ENCODE measurements at places on chromosomes 13 and 19.
A peak's percentile ranks its signal among the peaks of the same experiment; 100 is the strongest.

DNA sequence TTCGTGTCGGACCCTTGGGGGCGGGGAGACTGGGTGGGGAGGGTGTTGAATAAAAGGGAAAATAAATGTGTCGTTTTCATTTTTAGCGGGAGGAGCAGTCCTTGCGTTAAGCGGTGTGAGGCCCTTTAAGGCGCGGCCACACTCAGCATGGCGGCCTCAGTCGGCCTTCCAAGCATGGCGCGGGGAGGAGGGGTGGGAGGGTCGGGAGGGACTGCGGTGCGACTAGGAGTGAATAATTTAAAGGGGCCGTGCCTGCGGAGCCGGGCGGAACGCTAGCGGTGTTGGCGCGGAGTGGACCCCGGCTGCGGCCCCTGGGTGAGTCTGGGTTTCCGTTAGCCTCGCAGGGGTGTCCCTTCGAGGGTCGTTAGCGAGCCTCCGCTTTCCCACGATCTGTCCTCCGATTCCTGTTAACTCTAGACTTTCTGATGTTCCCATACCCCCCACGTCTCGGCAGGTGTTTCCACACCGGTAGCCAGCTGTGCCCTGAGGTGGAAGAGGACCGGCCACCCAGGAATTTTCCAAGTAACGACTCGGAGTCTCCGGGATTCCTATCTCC, 1.5 kb upstream of the PNPLA6 start:
- DNase-seq, result peak; percentile 62

DNA sequence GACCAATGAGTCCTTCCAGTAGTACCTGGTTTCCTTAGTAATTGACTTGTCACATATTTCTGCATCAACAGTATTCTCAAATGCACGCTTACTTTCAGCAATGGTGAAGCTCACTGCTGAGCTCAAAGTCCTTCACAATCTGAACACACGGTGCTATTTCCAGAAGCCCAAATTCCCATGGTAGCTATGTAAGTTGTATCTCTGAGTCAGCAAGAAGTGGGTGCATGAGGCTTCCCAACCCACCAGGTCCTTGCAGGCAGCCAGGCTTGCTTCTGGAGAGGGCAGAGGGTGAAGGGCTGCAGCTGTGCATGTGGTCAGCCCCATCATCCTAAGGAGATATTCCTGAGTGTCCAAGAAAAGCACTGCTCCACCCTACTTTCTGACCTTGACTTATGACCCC, 25.7 kb downstream of the COL4A2 start:
- DNase-seq, result no peak

GRCh38 chr13:21932996-21933395, 262.1 kb downstream of the FGF9 start:
- DNase-seq, result no peak

GRCh38 chr13:79631051-79631659, 150.2 kb downstream of the NDFIP2 start:
- DNase-seq, result peak; percentile 67

DNA sequence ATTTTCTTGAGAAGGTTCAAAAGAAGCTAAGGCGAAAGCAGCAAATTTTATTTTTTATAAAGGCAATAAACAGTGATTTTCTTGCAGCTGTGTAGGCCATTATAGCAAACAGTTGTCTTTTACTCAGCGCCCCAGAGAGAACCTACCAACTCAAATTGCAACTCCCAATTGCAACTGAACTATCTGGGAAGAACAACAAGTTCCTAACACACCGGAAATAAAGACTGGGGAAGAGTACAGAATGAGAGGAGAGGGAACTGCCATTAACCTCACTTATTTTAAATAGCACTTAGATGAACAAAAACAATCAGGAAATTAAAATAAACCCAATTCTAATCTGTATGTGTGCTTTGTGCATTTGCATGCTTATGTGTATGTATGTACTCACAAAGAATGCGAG, 171.1 kb downstream of the KCTD12 start:
- no peak for DNase-seq

DNA sequence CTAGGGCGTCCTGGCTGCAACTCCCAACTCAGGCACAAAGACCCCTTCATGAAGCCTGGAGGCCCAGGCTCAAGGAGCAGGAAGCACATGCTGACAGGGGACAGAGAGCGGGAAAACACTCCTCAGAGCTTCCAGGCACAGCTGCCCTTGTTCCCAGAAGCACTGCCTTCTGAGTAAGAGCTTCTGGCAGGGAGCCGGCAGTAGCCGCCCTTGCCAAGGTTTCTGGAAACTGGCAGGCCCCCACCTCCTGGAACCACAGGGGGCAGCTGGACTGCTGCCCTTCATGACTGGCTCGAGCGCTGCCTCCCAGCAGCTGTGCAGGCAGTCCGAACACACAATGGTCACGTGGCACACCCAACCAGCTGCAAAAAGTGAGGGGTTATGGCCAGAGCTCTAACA, 33.6 kb upstream of the EPHX3 start:
- DNase-seq, result no peak

GRCh38 chr19:3080286-3080685, 13.9 kb upstream of the GNA11 start:
- no peak for DNase-seq
